A549 treated with AZD2906 at 1 μM for 4 hours (cell line): ENCODE measurements at places on chromosomes 16 and 17. TPM values are rescaled to one million over a fixed set of nuclear protein-coding genes. Genes with fewer than 3 reads are reported as not detected.

MYH13 gene
- total RNA-seq, result 0.01 to 0.02 TPM (median 0.02 TPM) in 4 of 5 replicates, not detected in the other

STAT5A gene
- total RNA-seq, result 6.8 to 8.9 TPM (median 7.8 TPM) in 5 replicates

HOXB6 gene
- total RNA-seq, result 3.5 to 5.2 TPM (median 4.3 TPM) in 5 replicates

KRTAP17-1 gene
- not detected in 5 replicates for total RNA-seq

PEMT gene
- total RNA-seq, result 53.9 to 73.7 TPM (median 67.0 TPM) in 5 replicates

SYT17 gene
- total RNA-seq, result 10.1 to 12.1 TPM (median 11.8 TPM) in 5 replicates

PYDC1 gene
- not detected in 5 replicates for total RNA-seq

CHST5 gene
- not detected in 5 replicates for total RNA-seq

LITAFD gene
- total RNA-seq, result not detected in 5 replicates

SPNS3 gene
- 0.03 to 0.17 TPM (median 0.06 TPM) in 4 of 5 replicates, not detected in the other for total RNA-seq

GP1BA gene
- total RNA-seq, result not detected in 5 replicates

FGF11 gene
- 0.76 to 1.2 TPM (median 0.85 TPM) in 5 replicates for total RNA-seq

GOT2 gene
- total RNA-seq, result 168 to 181 TPM (median 173 TPM) in 5 replicates

YWHAE gene
- 536 to 1,318 TPM (median 577 TPM) in 5 replicates for total RNA-seq

CSH1 gene
- not detected in 5 replicates for total RNA-seq
